ENCODE measurements at places on chromosomes 1 and 21. TPM values are rescaled to one million over a fixed set of nuclear protein-coding genes. Genes with fewer than 3 reads are reported as not detected.

GRCh38 chr1:12416101-12416500 is 186.3 kb downstream of the VPS13D start:
- H3K27ac ChIP-seq: no peak overlapping the region
- no peaks in the 10 kb centered on the region for H3K27me3 ChIP-seq
- H3K36me3 ChIP-seq: peaks cover 52% of the 10 kb centered on the region
- no peak overlapping the region for H3K4me3 ChIP-seq

FAAH gene
- total RNA-seq: 25.3 TPM

IGSF21 gene
- 1.1 TPM for total RNA-seq

- no peaks in the 10 kb centered on the region for H3K36me3 ChIP-seq
- no peaks in the 10 kb centered on the region for H3K27me3 ChIP-seq
- no peak overlapping the region for H3K4me3 ChIP-seq
- H3K4me1 ChIP-seq: no peaks in the 10 kb centered on the region
- no peak overlapping the region for H3K27ac ChIP-seq
- no peak for DNase-seq
Measured at GRCh38 chr1:174659823-174660222, 212.1 kb downstream of the GPR52 start.

MMEL1 gene
- total RNA-seq: 2.0 TPM

DNA sequence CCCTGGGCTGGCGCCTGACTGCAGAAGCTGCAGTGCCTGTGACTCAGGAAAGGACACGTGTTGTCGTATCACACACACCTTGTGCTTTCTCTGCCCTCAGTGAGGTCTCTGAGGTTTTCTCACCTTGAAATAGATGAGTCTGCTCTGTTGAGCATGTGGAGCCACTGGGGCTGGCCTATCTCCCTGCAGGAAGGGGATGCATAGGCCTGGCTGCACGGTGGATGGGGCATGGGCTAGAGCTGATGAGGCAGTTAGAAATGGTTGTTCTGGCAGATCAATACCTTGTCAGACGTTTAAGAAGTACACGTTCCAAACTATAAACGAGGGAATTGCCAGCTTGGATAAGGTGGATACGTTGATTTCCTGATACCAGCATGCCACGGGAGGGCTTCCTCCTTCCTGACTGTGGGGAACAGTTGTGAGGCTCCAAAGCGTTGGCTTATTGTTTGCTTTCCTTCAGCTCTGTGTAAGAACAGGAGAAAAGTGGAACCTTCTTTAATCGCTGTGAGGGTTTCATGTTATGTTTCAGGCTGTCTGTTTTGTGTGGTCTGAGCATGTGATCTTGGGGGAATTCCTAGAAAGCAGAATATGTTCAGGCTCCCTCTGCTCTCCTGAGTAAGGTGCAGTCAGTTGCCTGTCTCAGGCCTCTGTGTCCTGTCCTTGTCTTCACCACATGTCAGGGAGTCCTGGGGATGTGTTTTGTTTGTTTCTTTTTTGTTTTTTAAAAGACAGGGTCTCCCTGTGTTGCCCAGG is 44.8 kb downstream of the PCNT start:
- no peaks in the 10 kb centered on the region for H3K27me3 ChIP-seq
- H3K4me1 ChIP-seq: no peaks in the 10 kb centered on the region
- no peak overlapping the region for H3K4me3 ChIP-seq
- H3K27ac ChIP-seq: no peak overlapping the region

NPR1 gene
- total RNA-seq: 5.4 TPM

DNA sequence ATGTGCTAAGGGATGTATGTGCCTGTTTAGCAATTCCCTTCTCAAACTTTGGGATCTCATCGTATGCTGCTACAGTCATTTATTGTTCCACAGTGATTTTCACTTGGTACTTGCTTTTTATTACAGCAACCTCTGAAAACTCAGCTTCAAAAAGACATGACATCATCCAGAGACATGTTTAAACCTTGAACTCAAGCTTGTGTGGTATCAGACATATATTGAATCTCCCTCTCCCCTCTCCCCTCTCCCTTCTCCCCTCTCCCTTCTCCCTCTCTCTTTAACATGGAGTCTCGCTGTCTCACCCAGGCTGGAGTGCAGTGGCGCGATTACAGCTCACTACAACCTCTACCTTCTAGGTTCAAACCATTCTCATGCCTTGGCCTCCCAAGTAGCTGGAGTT is 19.5 kb upstream of the TUT4 start:
- no peaks in the 10 kb centered on the region for H3K27me3 ChIP-seq
- no peak for DNase-seq
- no peaks in the 10 kb centered on the region for H3K36me3 ChIP-seq
- no peak overlapping the region for H3K27ac ChIP-seq
- no peak overlapping the region for H3K4me3 ChIP-seq

DNA sequence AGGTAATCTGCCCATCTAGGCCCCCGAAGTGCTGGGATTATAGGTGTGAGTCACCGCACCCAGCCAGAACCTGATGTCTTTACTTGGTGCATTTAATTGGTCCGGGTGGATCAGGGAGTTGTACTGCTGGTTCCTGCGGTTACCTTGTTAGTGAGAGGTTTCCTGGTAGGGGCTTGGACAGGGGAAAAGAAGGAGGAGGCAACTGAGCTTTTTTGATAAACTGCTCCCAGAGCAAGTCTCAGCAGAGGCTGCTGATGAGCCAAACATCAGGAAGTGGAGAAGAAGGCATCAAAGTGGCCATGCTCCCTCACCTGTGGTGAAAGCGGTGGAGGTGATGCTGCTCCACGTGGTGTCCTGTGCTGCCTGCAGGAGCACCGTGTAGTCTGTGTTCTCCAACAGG is 161.5 kb upstream of the KIAA0040 start:
- no peak overlapping the region for H3K27ac ChIP-seq
- H3K4me1 ChIP-seq: no peaks in the 10 kb centered on the region
- H3K4me3 ChIP-seq: no peak overlapping the region
- no peak for DNase-seq
- no peaks in the 10 kb centered on the region for H3K27me3 ChIP-seq

MROH9 gene
- total RNA-seq: not detected

Data from stomach (tissue), 19 donors.